Osteoblast (primary cell): ENCODE measurements at places on chromosomes 4 and X. TPM values are rescaled to one million over a fixed set of nuclear protein-coding genes. Genes with fewer than 3 reads are reported as not detected.
A peak's percentile ranks its signal among the peaks of the same experiment; 100 is the strongest.

The RHOXF2B gene
- not detected in 2 replicates for total RNA-seq

GRCh38 chr4:118389721-118390120 is 36.9 kb upstream of the PRSS12 start:
- DNase-seq = peak; percentile 23

- DNase-seq = no peak
These were observed 99.6 kb upstream of the SORBS2 start for GRCh38 chr4:185911556-185912064.

GRCh38 chrX:50206753-50207152 is 2.2 kb downstream of the CCNB3 start:
- DNase-seq = no peak

DNA sequence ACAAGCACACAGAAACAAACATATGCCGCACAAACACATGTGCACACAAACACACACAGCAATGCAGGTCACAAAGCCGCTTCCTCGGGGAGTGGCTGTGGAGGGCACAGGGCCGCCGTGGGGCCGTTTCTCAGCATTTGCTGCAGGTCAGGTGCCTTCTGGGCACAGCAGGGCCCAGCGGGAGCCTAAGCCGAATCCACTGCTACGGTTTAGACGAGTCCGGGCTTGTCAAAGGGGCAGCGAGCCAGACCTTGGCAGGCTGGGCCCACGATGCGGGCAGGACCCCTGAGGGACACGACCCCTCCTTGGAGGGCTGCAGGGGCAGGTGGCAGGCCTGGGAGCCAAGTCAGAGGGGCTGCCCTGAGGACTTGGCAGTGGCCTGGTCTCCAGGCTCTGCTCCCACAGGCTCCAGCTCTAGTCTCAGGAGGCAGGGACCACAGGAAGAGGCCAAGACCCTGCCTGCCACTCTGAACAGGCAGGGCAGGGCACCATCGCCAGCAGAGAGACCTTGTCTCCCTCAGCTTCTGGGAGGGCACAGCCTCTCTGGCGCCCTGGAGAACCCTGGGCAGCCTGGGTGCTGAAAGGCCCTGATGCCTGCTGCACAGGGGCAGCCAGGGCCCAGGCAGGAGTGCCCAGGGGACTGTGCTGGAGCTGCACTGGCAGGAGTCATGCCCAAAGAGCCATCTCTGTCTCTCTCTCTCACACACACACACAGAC is 5.5 kb upstream of the ATP2B3 start:
- DNase-seq = peak; percentile 94

GRCh38 chr4:25874655-25875054 is 11.9 kb upstream of the SEL1L3 start:
- DNase-seq = no peak

DNA sequence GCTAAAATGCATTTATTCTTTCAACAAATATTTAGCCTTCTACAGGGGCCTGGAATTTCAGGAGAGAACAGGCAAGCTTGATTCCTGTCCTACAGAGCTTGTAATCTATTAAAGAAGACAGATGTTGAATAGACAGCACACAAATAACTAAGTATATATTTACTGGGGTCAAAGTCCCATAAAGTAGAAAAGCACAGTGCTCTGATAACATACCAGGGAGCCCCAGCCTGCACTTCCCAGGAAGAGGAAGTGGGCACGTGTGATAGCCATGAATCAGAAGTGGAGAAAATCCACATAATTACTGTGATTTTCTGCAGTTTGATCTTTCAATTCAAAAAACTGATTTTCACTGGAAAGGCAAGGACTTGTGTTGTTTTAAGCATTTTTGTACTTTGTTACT is 129.1 kb downstream of the EGF start:
- DNase-seq = no peak

The MAGEB1 gene
- not detected in 2 replicates for total RNA-seq

The ERAS gene
- not detected in 2 replicates for total RNA-seq

The TKTL1 gene
- total RNA-seq = not detected in 2 replicates

The PRKG2 gene
- total RNA-seq = 0.72 and 0.88 TPM in 2 replicates

- no peak for DNase-seq
These were observed 42.0 kb downstream of the TMEM150C start for GRCh38 chr4:82519776-82520175.

The APLN gene
- 0.29 and 0.72 TPM in 2 replicates for total RNA-seq

GRCh38 chr4:8097721-8098345 is 60.8 kb downstream of the ABLIM2 start:
- peak; percentile 51 for DNase-seq

- no peak for DNase-seq
These were observed 410.6 kb downstream of the HNRNPD start for GRCh38 chr4:81963015-81963762.

The COL25A1 gene
- total RNA-seq = 1.2 and 1.4 TPM in 2 replicates

The MAGEA1 gene
- not detected in 2 replicates for total RNA-seq

- DNase-seq = no peak
These were observed 166.6 kb upstream of the TBL1X start for GRCh38 chrX:9298221-9298620.

DNA sequence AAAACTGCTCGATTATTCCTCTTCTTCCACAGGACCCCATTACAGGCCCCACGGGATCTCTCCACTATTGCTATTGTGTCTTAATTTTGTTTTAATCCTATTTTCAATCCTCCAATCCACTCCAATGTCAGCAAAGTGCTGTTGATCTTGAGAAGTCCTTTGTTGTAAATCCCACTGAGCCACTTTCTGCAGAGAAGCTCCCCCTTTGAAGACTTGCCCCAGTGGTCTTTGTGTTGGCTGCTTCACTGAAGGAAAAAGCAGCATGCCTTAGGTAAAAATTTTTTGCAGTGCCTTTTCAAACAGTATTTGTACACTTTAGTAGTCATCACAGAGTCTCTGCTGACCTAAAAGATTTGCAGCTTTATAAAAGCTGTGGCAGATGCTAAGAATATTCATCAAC is 252.0 kb upstream of the SLC7A11 start:
- DNase-seq = no peak

The VCX3A gene
- total RNA-seq = not detected in 2 replicates

DNA sequence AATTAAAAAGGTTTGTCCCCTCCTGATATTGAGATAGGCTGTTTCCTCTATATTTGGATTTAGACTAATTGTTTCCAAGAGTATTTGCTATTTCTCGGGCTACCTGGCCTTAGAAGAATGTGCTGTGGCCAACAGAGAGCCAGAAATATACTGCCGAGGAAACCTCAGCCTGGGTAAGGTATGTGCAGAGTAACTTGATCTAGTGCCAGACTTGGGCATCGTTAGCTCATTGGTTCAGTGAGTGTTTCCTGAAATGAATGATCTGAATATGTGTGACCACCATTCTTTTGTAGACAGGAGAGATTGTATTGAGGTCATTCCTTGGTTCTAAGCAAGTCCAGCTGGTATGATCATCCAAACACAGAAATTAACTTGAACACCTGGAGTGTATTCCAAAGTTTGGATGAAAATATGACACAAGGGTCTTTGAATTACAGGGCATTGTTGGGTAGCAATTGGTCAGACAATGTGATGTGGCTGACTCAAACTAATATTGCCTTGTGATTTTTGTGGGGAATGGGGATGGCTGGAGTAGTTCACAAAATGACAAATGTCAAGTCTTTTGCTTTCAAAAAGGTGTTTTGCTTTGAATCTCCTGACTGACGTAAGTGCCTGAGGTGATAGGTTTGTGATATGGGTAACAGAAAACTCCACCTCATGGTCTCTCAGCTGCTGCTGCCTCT is 100.2 kb upstream of the CXCL13 start:
- DNase-seq = no peak

DNA sequence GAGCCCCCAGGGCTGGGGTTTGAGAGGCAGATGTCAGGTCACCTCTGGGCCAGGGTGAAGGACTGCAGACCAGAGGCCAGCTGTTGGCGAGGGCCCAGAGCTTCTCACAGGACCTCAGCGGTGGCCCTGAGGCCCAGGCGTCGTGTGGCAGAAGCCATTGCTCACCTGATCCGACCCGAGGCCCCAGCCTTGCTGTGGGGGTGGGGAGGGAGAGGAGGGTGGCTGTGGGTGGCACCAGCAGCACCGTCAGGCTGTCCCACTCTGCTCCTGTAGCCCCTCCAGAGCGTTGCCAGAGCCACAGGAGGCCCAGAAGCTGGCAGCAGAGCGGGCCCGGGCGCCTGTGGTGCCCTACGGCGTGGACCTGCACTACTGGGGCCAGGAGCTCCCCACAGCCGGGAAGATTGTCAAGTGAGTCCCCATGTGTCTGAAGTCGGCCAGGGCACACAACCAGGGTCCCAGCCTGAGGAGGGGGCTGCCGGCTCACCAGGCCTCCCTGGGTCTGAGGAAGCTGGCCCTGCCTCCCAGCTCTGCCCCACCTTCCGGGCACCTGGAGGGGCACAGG is 28.8 kb downstream of the UVSSA start:
- DNase-seq = peak; percentile 8

The XK gene
- total RNA-seq = under 0.01 TPM in 2 replicates

GRCh38 chr4:112515198-112516065 is 548 bp downstream of the NEUROG2 start:
- peak; percentile 89 for DNase-seq

DNA sequence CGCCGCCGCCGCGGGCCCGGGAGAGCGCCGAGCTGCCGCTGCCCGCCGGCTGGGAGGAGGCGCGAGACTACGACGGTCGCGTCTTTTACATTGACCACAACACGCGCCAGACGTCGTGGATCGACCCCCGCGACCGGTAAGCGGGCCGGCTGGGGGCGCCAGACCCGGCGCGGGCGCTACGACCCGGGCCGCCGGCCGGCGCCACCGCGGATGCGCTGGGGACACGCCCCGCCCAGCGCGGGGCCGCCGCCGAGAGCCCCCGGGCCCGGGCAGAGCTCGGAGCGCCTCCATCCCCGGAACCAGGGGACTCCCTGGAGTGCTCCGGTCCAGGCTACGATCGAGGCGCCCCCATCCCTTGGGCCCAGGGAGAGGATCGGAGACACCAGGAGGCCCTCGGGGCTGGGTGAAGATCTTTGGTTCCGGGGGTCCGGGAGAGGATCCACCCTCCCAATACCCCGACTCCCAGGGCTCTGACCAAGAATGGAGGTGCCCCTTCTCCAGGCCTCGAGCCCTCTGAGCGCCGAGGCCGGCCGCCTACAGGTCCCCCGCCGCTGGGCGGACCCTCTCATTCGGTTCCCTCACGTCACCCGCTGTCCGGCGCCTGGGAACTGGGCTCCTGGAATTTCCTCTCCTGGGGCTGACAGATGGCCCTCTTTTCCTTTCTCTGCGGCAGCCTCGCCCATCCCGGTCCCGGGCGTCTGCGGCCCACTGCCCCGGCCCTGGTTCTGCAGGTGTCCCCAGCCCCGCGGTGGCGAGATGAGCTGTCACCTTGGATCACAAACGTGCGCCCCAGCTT is 48.8 kb downstream of the CLDN34 start:
- peak; percentile 63 for DNase-seq

DNA sequence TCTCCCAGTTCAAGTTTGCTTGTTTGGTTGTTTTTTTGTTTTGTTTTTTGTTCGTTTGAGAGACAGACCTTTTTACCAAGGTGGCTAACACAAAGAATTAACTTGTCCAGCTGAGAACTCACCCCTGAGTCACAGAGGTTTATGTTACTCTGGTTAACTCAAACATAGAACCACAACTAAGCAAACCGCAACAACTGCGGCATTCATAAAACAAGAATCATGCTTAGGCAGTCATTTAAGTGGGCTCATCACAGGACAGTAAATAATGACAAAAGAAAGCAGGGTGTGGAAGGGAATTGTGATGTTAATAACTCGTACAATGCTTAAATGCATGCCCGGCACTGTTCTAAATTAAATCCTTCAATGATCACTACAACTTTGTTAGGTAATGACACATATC is 24.7 kb upstream of the IL13RA1 start:
- DNase-seq = no peak

- DNase-seq = no peak
These were observed 339.0 kb upstream of the BOD1L1 start for GRCh38 chr4:13966231-13967195.

- DNase-seq = no peak
These were observed 3.9 kb upstream of the PRSS12 start for GRCh38 chr4:118356731-118357130.

The CCDC160 gene
- total RNA-seq = 0.36 and 0.59 TPM in 2 replicates

GRCh38 chrX:130418066-130418465 is 16.3 kb downstream of the RBMX2 start:
- no peak for DNase-seq

GRCh38 chrX:14440106-14440505 is 89.2 kb upstream of the GLRA2 start:
- DNase-seq = no peak

GRCh38 chr4:81314196-81314896 is 99.3 kb upstream of the PRKG2 start:
- no peak for DNase-seq

- DNase-seq = no peak
These were observed 20.9 kb downstream of the MTHFD2L start for GRCh38 chr4:74178798-74179197.

DNA sequence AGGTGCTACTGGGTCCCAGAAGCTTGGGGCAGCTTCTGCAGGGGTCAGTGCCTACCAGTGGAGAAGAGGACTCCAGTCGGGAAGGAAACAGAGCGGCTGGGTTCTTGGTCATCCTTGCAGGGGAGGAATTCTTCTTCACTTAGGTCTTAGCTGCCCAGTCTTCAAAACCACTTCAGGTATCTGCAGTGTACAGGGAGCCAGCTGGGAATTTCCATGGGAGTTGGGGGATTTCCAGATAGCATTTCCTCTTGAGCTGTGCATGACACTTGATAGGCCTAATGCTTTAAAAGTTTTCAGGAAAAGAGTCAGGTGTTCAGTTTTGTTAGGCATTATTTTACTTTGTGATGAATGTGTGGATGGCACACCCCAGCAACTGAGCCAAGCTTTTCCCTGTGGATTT is 58.1 kb upstream of the ENPP6 start:
- DNase-seq = no peak

GRCh38 chr4:97367878-97368277 is 775.4 kb downstream of the STPG2 start:
- DNase-seq = no peak

DNA sequence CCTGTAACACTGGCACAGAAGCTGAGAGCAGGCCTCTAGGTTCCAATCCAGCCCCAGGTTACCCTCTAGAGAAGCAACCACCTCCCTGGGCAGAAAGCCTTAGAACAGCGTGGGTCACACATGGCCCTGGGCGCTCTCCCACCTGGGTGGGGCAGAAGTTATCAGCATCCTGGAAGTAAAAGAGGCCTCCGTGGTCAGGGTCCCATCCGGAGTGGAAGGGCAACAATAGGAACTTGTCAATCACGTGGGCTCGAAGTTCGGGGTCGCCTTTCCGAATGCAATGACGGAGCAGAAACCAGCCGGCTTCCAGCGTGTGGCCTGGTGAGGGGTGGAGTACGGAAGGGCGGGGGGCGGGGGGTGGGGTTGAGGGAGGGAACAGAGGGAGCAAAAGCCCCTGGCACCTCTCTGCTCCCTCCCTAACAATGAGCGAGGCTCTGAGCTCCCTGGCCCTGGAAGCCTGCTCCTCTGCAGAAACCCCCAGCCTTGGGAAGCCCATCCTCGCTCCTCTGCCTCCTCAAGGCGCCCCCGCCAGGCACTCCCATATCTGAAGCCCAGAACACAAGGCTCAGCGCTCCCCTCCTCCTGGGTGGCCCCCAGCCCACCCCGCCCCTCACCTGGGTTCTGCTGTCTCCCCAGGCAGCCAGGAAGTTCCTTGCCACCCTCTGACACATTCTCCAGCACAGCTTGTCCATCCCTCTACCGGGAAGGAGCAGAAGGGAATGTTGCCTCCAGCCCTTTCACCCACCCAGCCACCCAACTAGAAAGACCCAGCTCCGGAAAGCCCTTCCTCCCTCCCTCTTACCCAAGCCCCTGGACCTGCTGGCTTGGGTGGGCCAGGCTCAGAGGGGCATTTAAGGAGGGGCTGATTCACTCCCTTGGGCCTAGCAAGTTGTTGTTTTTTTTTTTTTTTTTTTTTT is 2.8 kb downstream of the RENBP start:
- no peak for DNase-seq

The CDKL5 gene
- 4.0 and 5.0 TPM in 2 replicates for total RNA-seq

The ADGRG4 gene
- not detected in 2 replicates for total RNA-seq

The HUWE1 gene
- 108 and 116 TPM in 2 replicates for total RNA-seq

GRCh38 chr4:157303471-157303960 is 83.0 kb downstream of the GRIA2 start:
- no peak for DNase-seq
